ENCODE measurements at places on chromosomes 3 and 15.

GRCh38 chr15:96181873-96182301 lies 148.6 kb upstream of the NR2F2 start:
- DNase-seq, result peak; percentile 96

- no peak for DNase-seq
Observed at GRCh38 chr3:81443457-81443782, 318.0 kb downstream of the GBE1 start.

DNA sequence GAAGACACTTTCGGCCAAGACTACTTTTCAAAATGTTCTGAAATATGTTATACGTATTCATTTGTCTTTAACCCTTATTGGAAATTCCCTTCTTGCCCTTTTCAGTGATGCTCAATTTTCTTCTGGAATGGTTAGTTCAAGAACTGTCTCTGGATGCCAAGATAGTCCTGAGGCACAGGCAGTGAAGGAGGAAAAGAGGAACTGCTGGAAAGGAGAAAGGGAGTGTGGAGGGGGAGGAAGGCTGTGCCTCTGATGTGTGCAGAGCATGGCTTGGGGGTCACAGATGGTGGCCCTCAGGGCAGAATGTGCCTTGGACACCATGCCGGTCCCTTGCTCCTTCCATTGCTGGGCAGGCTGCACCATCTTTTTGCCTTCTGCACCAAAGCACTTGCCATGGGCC lies 73.7 kb downstream of the CEP63 start:
- no peak for DNase-seq

GRCh38 chr15:68318008-68318835 lies 40.7 kb downstream of the FEM1B start:
- no peak for DNase-seq

DNA sequence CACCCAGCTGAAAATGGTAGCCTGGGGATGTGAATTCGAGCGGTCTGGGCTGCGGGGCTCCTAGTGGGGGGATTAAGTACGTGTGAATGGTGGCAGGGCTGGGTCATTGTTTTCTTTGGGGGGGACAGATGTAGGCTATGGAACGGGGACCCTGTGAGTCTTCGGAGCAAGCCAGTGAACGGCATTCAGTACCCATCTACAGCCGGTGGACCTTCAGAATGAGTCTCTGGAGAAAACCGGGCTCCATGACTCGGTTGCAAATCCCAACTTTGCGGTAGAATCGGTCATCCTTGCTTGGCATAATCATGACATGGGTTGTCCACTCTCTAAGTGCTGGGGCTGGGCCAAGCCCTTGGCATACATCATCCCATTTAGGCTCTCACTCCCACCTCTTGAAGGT lies 7.2 kb upstream of the EOMES start:
- no peak for DNase-seq
